ENCODE measurements at places on chromosomes 1 and 21.

- DNase-seq: no peak
Measured at GRCh38 chr1:157658571-157658970, 42.0 kb downstream of the FCRL3 start.

- no peak for DNase-seq
Measured at GRCh38 chr1:111878091-111878490, 111.4 kb downstream of the KCND3 start.

GRCh38 chr1:163872067-163872466 is 550.3 kb downstream of the NUF2 start:
- DNase-seq: no peak

DNA sequence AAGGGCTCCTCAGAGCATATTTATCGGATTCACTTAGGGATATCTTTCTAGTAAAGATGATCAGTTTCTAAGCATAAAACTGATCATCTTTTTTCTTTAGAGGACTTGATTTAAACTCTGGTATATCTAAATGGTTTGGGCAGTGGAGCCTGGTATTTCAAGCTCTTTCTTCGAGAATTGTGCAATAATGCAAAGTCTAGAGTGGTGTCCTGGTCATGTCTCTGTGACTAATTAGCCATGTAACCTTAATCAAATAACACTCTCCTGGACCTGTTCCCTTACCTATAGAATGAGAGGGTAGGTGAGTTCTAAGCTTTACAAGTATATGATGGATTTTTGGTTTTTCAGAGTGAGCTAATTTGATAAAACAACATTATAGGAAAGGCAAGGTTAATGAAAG is 225.2 kb downstream of the RPS6KC1 start:
- no peak for DNase-seq

DNA sequence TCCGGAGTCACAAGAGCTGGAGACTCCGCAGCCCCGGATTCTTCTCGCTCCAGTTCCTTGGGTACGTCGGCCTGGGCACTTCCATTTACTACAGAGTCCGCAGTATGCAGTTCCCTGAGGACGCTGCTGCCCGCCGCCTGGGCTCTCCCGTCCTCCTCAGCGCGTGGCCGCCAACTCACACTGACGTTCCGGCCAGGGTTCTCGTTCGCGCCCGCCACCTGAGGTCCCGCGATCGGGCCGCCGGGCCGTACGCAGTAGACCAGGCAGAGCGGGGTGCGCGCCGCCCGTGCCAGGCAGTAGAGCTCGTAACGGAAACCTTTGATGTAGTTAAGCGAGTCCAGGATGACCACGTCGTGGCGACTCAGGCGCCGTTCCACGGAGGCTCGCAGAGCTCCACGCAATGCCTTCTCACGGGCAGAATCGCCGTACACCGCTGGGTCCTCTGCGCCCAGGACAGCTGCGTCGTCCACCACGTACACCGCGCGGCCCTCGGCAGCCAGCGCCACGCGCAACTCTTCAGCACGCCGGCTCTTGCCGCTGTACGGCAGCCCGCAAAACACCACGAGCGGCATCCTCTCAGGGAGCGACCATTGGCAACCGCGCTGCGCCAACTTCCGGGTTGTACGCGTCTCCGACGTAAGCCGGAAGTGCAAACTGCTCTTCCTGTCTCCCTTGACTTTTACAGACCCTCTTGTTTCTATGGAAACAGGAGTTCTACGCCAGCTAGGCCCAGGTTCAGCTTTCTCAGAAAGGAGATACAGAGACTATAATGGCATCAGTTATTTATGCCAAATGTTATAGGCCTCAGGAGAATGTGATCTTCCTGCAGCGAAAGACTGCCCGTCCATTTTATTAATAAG is at the start of gene KTI12:
Gene KTI12 (minus strand): TSS at position 621 of the 860 bp plus-strand sequence. CDS start 49 bp downstream, at position 572.
- DNase-seq: peak; percentile 79

- no peak for DNase-seq
Measured at GRCh38 chr1:45840704-45841103, 37.3 kb downstream of the MAST2 start.

GRCh38 chr1:66197785-66198184 is 336.2 kb upstream of the SGIP1 start:
- no peak for DNase-seq

DNA sequence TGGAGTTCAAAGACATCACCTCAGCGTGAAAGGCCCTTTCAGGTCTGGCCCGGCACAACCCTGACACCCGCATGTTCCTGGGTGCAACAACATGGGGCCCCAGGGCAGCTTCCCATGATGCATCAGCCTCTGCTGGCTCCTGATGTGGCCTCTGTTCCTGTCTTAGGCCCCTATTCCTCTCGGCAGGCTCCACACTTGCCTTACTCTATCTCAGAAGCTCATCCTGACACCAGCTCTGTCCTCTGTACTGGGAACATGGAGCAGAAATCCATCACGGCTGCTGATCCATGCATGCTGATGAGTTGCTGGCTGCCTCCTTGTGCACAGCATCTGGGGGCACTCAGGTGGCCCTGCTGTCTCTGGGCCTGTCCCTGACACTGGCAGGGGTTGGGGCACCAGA is 74.6 kb downstream of the ADARB1 start:
- DNase-seq: no peak

DNA sequence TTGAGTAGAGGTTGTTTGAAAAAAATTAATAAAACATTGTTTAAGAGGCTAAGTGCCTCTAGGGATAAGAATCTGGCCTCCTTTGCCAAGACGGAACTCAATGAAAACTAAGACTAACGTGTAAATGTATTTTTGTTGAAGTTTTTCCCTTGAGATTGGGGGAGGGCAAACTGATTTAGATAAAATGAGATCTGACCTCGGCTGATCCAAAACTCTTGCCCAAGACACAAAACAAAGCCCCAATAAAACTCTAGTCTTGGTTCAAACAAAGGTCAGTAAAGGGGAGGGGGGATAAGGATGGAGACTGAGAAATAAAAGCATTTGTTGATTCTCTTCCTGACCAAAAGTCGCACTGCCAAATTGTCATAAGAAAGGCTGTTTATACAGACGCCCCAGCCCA is 134.8 kb upstream of the DPT start:
- DNase-seq: no peak

- DNase-seq: no peak
Measured at GRCh38 chr1:179105393-179105792, 23.5 kb downstream of the TOR3A start.

Measured in naive thymus-derived CD4-positive, alpha-beta T cell (primary cell).